Esophagus (tissue), 2 donors: ENCODE measurements at places on chromosomes 16 and 17. TPM values are rescaled to one million over a fixed set of nuclear protein-coding genes. Genes with fewer than 3 reads are reported as not detected.

Gene HIRIP3
- polyA plus RNA-seq: 9.7 TPM

Gene CD300E
- polyA plus RNA-seq: 0.12 TPM

Gene PKMYT1
- polyA plus RNA-seq: 22.3 TPM

Gene GCGR
- 0.11 TPM for polyA plus RNA-seq

Gene CHST6
- 2.0 TPM for polyA plus RNA-seq

Gene HBA1
- polyA plus RNA-seq: 0.55 TPM

Gene CCDC200
- not detected for polyA plus RNA-seq

Gene DNAI2
- polyA plus RNA-seq: not detected

Gene HOXB6
- 0.31 TPM for polyA plus RNA-seq

Gene SYT17
- 3.5 TPM for polyA plus RNA-seq

Gene SLC25A10
- polyA plus RNA-seq: 40.5 TPM
